NCI-H1930 (cell line): ENCODE measurements at places on chromosomes 5 and 9.

DNA sequence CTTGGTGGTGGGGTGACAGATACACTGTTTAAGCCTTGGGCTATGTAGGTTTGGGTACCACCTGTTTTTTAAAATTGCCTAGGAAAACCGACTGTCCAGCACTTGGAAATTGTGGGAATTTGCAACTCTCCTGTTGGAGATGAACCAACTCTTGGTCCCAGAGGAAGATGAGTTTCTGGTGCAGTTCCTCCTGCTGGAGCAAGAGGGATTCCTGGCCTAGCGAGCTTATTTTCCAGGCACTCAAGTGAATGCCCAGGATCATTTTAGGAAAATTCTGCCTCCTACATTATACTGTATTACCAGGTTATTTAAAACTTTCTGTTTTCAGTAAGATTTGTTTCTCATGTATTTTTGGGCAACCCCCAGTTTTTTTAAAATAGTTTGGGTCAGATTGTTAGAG, 33.7 kb downstream of the AP3S1 start:
- DNase-seq = no peak

DNA sequence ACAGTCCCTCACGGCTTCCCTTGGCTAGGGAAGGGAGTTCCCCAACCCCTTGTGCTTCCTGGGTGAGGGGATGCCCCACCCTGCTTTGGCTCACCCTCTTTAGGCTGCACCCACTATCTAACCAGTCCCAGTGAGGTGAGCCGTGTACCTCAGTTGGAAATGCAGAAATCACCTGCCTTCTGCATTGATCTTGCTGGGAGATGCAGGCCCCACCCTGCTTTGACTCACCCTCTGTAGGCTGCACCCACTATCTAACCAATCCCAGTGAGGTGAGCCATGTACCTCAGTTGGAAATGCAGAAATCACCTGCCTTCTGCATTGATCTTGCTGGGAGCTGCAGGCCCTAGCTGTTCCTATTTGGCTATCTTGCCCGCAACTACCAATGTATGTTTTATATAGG, 44.7 kb downstream of the CCL28 start:
- no peak for DNase-seq

- DNase-seq = no peak
These were observed 232.3 kb downstream of the TLR4 start for GRCh38 chr9:117936185-117937130.

GRCh38 chr9:7542126-7542525, 257.5 kb downstream of the DMAC1 start:
- DNase-seq = no peak

- no peak for DNase-seq
These were observed 121.1 kb downstream of the BOD1 start for GRCh38 chr5:173495225-173495904.

DNA sequence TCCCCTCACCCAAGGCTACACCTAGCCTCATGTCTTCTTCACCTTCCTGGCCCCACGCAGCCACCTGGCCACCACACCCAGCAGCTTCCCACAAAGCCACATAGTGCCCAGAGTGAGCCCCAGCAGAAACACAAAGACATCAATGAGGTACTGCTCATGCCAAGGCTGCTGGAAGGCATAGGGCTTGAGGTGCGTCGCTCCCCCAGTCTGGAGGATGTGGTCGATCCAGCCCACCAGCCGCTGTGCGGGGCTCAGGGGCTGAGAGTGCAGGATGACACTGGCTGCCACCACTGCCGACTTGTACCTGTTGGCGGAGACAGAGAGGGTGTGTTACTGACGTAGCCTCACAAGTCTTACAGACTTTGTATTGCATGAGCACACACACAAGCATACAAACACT, 15.8 kb upstream of the CAPSL start:
- DNase-seq = no peak

DNA sequence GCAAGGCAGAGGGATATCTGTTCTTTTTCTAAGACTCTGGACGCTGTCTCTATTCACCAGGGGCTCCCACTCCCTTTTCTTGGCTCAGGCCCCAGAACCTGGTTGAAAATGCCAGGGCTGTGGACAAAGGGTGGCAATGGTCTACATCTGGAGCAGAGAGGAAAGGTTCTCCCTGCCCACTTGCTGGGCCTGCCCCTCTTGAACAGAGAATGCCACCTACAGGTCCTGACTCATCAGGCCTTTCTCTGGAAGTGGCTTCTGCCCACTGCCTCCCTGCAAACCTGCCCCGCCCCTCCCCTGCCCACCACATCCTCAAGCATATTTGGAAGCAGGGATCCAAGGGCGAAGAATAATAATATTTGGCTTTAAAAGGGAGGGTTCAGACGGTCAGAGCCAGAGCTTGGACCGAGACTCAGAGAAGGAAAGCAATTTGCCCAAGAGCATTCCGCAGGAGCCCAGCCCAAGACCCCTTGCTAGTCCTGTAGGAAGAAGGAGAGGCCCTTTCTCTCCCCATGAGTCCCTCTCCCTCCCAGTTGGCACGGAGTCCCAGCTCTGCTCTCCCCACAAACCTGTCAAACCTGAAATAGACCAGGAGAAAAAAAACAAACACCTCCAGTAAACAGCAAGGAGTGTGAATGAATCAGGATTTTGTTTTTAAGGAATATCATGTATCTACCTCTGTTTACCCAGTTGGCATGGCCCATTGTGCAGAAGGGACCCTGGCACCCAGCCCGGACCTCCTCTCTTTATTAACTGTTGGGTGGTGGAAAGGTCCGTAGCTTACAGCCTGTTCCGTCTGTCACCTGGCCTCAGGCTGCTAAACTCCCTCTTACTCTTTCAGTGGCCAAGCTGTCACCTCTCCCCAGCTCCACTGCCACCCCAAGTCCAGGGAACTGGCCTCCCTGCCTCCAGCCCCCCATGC, 37.7 kb upstream of the STXBP1 start:
- DNase-seq = no peak

GRCh38 chr5:127299678-127300077, 9.1 kb downstream of the MEGF10 start:
- DNase-seq = no peak

GRCh38 chr5:142925795-142926194, 155.6 kb downstream of the ARHGAP26 start:
- no peak for DNase-seq

- no peak for DNase-seq
These were observed 97.8 kb upstream of the IQGAP2 start for GRCh38 chr5:76305269-76305668.

GRCh38 chr5:154193701-154194121, 3.2 kb downstream of the GALNT10 start:
- no peak for DNase-seq

- peak; percentile 98 for DNase-seq
These were observed 588.5 kb downstream of the MTRR start for GRCh38 chr5:8457187-8458037.

DNA sequence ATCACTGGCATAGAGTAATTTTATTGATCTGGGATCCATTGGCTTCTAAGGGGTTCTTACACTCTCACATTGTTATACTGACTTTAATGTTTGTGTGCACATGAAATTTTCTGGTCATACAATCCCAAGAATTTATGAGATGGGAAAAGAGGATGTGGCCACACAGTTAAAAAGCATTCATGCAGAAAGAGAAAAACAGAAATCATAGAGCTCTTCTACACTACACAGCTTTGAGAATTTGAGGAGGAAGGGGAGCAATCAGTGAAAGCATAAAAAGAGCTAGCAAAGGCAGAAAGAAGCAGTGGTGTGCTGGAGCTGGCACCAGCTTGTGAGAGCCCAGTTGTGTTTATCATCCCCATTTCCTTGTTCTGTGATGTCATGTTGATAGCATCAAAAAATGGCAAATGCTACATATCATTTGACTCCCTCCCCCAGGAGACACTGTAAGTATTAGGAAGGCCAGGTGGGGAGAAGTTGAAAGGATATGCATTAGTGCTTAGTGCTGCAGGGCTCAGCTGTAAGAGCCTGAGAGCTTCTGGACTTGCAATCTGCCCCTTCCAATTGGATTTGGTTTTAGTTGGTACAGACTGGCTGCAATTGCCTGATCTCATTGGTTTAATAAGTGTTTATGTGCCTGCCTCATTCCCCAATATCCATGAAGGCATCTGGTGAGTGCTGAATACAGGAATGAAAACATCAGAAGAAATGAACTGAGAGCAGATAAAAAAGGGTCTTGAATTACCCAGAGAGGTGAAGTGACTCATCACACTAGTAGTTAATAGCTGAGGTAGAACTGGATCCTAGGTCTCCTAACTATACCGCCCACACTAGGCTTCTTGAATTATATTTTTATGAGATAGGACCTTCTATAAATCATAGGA, 30.9 kb downstream of the RHOBTB3 start:
- DNase-seq = no peak

DNA sequence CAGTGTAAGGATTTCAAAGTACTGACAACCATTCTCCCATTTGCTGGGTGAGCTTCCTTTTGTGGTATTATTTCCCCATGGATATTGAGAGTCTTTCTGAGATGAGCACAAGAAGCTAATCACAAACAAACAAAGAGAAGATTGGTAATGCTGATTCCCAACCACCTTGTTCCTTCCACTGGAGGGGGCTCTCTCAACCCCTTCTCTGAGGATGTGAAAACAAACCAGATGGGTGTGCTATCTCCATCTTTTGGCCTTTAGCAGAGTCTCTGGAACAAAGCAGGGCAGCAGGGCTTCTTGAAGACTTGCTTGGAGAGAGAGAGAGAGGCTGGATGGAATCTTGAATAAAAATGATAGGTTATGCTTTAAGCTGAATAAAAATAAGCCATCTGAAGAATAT, 576.7 kb upstream of the ZNF462 start:
- no peak for DNase-seq

- DNase-seq = no peak
These were observed 63.5 kb upstream of the IRX4 start for GRCh38 chr5:1946122-1946677.

GRCh38 chr9:94819161-94819687, 92.7 kb downstream of the AOPEP start:
- no peak for DNase-seq

- DNase-seq = no peak
These were observed 318.2 kb downstream of the PARP8 start for GRCh38 chr5:50984640-50985039.

GRCh38 chr5:21236104-21236503, 1248.1 kb upstream of the CDH18 start:
- no peak for DNase-seq

- DNase-seq = no peak
These were observed 95.1 kb upstream of the HMHB1 start for GRCh38 chr5:143716881-143717280.

DNA sequence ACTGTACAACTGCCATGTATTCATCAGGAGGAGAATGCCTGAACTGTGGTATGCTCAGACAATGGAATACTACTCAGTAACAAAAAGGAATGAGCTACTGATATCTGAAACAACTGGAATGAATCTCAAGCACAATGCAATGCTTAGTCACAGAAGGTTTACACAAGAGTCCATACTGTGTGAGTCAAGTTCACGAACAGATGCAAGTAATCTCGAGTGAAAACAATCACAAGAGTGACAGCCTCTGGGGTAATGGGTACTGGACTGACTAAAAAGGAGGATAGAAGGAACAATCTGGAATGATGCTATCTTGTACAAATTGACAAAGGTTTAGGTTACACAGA, 19.5 kb upstream of the GOLGA1 start:
- no peak for DNase-seq

DNA sequence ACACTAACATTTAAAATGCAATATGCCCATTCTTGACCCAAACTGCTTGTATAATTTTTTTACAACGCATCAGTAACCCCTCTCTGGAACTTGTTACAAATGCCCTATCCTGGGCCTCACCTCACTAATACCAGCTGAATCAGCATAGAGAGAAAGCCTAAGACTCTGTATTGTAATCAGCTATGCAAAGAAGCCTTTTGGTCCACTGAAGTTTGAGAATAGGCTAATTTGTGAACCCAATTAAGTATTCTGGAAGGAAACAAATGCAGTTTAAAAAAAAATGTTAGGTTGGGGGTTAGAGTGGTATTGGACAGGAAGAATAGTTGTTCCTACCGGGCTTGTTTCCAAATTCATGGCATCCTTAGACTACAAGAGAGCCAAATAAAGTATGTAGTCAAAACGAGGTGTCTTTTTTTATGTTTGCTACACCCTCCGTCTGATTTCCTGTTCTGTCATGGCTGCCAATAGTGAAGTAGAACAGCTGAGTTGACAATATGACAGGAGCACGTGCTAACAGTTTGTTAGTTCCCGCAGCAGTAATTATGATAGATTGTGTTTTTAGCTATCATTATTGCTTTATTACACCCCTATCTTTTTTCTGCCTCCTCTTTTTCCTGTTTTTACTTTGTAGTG, 1048.7 kb upstream of the NUDT12 start:
- no peak for DNase-seq

GRCh38 chr9:85178474-85178873, 508.9 kb downstream of the NTRK2 start:
- no peak for DNase-seq

DNA sequence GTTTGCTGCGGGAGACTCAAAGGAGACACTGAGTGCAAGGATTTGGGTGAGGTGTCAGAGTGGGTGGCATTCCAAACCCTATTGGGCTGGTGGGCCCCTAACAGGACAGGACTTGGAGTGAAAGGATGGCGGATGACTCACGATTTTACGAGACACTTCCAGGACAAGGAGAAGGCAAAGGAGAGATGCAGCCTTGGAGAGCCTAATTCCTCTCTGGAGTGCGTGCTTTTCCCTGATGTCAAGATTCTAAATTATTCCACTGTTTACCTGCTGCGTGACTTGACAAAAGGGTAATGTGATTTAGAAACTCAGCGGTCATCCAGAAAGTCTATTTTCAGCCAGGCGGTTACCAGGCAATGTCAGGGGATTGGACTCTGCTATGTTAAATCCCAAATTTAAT, 41.6 kb upstream of the CD180 start:
- no peak for DNase-seq

GRCh38 chr5:157546456-157547100, 29.0 kb downstream of the ADAM19 start:
- DNase-seq = no peak

DNA sequence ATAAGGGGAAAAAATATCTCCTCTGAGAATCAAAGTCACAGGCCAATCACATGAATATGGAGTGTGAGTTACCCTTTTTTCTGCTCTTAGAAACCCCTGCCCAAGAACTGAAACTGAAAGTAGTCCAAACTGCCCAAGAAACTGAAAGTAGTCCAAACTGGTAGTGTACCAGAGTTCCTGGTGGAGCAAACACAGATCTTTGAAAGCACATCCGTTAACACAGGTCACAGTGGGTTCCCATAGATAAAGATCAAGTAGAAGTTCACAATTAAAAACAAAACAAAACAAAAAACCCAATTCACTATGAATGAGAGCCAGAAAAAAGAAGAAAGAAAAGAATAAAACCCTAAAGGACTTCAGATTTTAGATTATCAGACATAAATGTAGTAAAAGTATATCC, 332.4 kb upstream of the EFNA5 start:
- no peak for DNase-seq

- no peak for DNase-seq
These were observed 647.8 kb upstream of the ACO1 start for GRCh38 chr9:31736581-31737179.

GRCh38 chr5:125970631-125971307, 452.4 kb upstream of the GRAMD2B start:
- DNase-seq = no peak

GRCh38 chr5:132787076-132787475, 10.0 kb upstream of the SEPTIN8 start:
- no peak for DNase-seq
